ENCODE measurements at places on chromosomes 12 and 14.

DNA sequence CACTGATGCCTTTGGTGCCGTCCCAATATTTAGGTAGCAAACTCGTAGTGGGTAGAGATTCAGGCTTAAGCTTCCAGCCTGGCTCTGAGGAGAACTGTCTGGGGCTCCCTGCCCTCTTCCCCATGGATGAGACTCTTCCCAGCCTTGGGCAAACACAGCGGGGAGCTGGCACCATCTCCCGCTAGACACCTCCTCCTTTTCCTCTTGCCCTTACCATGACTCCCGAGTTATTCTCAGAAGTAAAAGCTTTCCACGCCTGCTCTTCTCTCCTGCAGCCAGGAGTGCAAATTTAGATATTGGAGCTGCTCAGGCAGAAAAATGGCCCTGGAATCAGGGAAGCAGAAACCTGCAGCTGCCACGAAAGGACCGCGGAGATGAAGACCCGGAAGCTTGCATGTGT, 45.6 kb upstream of the RBM19 start:
- DNase-seq: no peak

GRCh38 chr12:9697619-9698018, 28.1 kb downstream of the CLEC2D start:
- no peak for DNase-seq

GRCh38 chr14:88324930-88325329, 1.9 kb upstream of the KCNK10 start:
- no peak for DNase-seq

DNA sequence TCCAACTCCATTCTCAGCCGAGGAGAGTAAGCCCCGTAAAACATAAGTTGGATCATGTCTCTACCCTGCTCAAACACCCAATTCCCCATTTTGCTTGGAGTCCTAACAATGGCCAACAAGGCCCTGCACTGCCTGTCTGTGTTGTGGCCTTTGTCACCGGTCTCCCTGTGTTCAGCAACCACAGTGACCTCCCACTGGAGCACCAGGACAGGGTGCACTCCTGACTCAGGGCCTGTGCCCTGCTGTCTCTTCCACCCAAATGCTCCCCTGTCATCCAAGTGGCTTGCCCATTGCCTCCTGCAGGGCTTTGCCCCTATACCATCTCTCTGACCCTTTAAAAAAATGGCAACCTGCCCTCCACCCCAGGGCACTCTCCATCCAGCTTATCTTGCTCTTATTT, 4.4 kb upstream of the KRT85 start:
- no peak for DNase-seq

DNA sequence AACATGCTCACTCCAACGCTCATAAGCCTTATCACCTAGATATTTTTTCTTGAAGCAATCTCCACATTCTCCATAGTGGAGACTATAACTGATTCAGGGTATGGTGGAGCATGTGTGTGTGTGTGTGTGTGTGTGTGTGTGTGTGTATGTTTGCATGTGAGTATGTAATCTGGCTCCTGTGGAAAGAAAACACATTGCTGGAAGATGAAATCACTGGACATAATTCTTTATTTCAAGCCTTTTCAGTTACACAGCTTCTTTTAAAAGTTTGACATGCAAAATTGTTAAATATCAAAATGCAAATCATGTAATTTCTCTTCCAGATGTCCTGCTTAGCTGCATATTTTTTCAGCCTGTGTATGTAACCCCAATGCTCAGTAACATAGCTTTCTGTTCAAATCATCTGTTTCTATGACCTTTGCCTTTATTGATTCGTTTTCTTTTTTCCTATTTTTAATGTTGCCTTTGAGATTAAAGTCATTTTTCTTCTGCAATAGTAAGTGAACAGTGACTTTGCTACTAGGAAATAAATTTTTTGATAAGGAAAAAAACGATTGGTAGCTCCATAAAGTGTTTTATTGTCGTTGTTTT, 80.5 kb upstream of the BTG1 start:
- no peak for DNase-seq

Data from CD4-positive, alpha-beta T cell treated with Interleukin-17A for 1 hour (primary cell).